ENCODE measurements at places on chromosomes 6 and 20. TPM values are rescaled to one million over a fixed set of nuclear protein-coding genes. Genes with fewer than 3 reads are reported as not detected.

NUP153 gene
- total RNA-seq, result 36.5 TPM

DNA sequence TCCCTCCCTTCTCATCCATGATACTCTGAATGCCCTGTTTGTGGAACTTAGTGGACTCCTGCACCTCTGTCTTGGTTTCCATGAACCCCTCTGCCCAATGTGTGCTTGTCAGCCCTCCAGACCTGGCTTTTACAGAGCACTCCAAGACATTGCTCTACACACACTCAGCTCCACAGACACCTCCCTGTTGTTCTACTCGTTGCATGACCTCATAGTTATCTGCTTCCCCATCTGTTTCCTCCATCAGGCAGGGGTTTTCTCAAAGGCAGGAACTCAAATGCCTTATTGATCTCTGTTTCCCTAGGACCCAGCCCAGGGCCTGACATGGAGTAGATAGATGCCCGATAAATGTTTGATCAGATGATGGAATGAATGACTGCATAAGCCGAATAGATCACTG, 13.3 kb downstream of the PLCG1 start:
- no peak for DNase-seq

GRCh38 chr6:107589199-107589598, 99.3 kb downstream of the SOBP start:
- DNase-seq, result no peak

- no peak for DNase-seq
Measured at GRCh38 chr20:1994627-1995026, 769 bp upstream of the PDYN start.
